Inflammatory macrophage (primary cell): ENCODE measurements at places on chromosomes 6 and 20.

DNA sequence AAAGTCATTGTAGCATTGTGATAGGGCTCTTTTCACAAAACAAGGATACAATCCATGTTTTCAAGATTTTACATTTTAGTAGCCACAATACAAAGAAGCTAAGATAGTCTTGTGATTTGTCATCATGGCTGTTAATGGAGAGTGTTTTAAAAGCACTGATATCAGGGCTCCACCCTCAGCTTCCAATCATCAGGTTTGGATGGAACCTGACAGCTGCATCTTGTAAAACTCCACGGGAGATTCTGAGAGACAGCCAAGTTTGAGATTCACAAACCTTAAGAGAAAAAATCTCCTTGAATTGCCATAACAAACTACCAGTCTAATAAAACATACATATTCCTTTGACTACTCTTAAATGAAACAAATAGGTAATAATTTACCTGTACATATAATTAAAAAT lies 280.2 kb downstream of the ESR1 start:
- DNase-seq: no peak

DNA sequence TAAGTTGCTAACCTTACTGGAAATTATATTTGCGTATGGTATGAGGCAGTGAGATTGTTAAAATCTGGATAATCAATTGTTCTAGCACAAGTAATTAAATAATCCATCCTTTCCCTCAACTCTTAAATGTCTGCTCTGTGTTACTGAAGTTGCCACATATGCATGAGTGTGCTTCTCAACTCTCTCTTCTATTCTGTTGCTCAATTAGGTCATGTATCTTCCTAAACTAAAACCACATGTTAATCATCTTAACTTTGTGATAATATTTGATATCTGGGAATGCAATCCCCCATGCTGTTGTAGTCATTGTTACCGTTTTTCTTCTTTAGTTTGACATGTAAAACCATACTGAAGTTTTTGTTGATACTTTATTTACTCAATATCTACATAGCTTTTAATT lies 63.5 kb upstream of the STMND1 start:
- DNase-seq: no peak

DNA sequence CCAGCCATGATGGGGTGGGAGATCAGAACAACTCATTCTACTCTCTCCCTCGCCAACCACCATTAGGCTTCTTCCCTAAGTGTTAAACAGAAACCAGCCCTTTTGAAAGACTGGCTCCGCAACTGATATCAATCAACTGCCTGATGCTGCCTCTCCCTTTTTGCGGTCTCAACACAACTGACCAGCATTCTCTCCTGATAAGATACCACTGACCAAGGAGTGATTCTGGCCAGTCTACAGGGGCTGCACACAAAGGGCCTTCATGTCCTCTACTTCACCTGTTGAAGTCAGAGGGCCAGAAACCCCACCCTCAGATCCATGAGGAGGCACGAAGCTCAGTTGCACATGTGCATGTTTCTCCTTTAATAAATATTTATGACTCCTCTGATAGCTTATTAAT lies 145.1 kb downstream of the CD24 start:
- no peak for DNase-seq

DNA sequence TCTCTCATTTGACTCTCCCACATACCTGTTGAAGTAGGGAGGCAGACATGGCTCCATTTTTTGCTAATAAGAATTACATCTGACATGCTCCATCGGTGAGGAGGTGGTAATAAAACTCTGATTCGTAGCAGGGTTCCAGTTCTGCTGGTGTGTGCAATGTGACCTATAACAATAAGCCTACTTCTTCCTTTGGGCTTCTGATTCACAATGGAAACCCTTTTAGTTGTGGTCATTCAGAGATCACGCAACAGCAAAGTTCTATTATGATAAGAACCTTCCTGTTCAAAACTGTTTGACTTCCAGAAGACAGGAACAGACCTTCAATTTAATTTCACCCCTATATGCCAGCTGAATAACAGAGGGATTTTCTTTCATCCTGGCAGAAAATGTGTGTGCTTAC lies 31.4 kb upstream of the GSTA4 start:
- DNase-seq: no peak

- no peak for DNase-seq
Measured at GRCh38 chr6:124823240-124824111, 138.8 kb upstream of the RNF217 start.

GRCh38 chr6:7528565-7528964 lies 12.9 kb upstream of the DSP start:
- DNase-seq: no peak

DNA sequence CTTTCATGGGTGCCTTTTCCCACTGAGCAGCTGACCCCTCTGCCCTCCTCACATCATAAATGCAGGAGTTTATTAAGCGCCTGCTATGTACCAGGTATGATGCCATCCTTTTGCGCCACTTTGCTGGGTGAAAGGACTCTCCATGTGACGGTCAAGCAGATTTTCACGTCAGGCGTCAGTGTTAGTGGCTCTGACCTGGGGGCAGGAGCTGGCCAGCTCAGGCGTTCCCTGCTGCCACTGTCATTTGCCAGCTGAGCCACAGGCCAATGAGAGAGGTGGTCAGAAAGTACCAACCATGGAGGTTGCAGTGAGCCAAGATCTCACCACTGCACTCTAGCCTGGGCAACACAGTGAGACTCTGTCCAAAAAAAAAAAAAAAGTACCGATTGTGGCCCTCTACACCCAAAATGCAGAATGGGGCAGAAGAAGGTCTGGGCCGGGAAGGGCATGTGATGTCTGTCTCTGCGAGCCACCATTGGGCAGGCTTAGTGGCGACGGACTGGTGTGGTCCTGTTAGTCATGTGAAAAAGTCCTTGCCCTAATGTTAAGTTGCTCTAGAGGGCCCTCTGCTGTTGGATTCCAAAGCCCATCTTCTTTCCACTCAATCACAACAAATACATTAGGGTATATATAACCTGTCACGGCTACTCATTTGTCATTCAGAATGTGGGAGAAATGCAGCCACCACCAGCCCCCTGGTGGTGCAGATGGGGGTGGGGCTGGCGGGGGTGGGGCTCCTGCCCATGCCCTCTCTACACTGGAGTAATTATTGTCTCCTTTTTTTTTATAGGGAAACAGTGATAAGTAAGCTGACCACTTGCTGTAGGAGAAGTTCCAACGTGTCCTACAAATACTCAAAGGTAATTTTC lies 18.4 kb upstream of the SLC22A1 start:
- DNase-seq: peak; percentile 28

DNA sequence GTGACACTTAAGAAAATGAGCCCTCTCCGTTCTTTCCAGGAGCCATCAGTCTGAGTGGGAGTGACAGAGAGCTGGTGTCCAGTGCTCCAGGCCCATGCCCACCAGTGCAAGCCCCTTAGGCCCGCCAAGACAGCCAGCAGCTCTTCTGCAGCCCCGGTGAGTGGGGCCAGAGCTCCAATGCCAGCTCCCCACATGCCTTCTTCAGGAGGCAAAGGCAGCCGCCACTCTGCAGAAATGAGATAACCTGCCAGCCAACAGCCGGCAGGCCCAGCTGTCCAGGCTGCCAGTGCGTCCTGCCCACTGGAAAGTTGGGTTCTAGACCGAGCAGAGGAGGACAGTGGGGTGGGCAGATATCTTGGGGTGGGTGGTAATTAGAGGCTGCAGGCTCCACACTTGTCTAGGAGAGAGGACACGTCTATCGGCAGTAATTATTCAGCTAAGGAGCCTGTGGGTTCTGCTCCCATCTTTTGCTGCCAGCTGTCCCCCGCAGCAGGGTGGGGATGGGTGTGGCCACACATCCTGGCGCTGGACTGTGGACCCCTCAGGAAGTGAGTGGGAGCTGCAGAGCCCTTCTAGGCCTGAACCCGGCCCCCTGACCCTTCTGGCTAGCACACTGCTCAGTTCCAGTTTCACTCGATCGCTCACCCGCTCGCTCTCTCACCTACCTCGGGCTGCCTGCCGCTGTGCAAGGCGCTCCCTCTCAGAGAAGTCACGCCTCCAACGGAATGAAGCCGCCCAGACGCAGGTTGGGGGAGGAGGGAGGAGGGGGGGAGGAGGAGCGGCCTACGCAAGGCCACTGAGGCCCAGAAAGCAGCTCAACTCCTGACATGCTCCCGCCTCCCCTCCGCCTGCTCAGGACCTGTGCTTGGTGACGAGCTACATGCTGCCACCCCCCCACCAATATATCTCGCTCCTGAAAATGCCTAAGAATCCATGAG lies 3.6 kb downstream of the GRM4 start:
- no peak for DNase-seq

DNA sequence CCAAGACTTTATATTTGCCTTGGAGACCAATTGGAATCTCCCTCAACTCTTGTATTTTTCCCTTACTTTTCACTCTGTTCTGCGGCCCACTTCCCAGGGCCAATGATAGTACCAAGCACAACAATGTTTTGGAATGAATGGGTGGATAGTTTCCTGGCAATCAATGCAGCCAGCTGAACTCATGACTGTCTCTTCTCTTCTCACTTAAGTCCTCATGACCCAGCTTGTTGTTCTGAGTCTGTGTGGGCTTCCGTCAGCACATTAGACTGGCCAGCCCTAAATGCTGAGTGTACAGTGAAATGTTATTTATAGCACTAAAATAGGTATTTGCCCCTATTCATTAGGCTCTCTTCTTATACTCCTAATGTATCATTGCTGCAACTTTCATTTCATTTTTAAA lies 5.6 kb upstream of the MBOAT1 start:
- peak; percentile 49 for DNase-seq

DNA sequence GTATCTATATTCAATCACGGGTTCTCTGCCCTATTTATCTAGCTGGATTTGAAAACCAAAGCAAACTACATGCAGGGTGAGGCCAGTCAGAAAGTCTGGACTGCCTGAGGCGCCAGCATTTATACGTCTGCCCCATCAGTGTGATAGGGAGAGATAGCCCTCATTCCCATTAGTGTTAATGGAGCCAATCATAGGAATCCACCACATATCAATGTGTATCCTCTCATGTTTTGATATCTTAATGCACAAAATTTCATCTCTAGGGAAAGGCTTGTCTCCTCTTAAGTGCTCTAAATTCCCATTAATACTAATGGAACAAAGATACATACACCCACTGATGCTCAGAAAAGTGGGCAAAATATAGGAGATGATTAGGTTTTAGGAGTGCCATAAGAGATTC lies 376.2 kb downstream of the BTBD3 start:
- DNase-seq: no peak

DNA sequence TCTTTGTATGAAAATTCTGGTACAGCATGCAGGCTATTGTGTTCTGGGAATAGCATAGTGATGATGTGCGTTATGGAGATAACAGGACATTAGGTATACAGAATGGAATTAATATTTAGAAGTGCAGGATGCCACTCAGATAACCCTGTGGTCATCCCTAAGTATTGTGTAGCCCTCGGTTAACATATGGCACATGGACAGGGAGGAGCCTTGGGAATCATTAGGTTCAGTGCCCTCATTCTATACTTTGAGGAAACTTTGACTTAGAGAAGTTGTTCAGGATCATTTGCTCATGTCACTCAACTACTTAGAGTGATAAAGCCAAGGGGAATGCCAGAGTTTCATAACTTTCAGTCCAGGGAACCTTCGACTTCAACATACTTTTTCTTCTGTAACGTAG lies 185.9 kb downstream of the UST start:
- DNase-seq: no peak

DNA sequence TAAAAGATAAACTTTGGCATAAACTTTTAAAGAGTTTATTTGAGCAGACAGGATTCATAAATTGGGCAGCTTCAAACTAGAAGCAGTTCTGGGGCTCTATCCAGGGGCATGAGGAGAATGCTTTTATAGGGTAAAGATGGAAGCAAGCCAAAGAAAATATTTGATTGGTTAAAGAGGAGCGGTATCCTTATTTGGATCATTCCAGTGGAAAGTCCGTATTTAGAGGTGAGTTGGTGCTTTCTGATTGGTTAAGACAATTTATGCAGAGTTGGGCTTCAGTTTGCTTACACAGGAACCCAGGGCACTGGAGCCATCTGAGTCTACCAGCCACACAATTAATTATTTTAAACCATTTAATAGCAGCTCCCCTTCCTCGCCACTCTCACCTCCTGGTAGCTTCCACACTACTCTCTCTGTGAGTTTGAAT lies 37.9 kb upstream of the RNF217 start:
- DNase-seq: no peak

DNA sequence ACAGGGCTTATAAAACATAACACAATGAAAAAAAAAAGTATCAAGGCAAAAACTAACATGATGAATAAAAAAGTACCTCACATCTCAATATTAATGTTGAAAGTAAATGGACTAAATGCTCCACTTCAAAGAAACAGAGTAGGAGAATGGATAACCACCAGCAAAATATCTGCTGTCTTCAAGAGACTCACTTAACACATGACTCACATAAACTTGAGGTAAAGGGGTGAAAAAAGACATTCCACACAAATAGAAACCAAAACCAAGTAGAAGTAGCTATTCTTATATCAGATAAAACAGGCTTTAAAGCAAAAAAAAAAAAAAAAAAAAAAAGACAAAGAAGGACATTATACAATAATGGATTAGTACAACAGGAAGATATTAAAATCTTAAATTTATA lies 86.9 kb downstream of the TBC1D32 start:
- no peak for DNase-seq

DNA sequence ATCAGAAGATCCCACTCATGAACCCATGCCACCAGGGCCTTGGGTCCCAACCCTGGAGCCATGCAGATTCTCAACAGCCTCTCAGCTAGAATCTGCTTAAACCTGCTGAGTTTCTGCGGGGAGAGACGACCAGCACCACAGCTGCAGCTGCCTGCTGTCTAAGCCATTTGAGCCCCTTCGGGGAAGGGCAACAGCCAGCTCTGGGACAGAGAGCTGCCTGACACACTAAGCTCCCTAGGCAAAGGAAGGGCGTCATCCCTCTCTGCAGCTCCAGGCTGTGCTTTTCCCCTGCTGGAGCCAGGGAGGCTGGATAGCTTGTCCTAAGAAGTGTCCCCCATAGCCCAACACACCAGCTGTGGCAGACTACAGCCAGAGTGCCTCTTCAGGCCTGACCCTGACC lies 182.5 kb downstream of the OTOR start:
- DNase-seq: no peak

DNA sequence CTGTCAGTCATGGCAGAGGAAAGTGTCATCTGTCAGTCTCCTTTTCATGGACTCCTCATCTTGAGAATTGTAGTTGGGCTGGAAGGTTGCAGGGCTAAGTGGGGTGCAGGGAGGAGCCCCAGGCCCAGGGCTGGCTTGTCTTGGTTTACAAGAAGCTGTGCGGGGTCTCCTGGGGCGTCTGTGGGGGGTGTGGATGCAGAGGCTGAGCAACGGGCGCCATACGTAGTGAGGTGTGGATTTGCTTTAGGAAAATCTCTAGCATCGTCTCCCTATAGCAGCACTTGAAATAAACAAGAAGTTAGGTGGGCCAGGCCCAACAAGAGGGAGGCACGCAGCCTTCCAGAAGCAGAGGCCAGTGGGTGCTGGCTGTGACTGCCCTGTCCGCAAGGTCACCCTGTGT lies 1.8 kb upstream of the SLC17A9 start:
- DNase-seq: no peak

DNA sequence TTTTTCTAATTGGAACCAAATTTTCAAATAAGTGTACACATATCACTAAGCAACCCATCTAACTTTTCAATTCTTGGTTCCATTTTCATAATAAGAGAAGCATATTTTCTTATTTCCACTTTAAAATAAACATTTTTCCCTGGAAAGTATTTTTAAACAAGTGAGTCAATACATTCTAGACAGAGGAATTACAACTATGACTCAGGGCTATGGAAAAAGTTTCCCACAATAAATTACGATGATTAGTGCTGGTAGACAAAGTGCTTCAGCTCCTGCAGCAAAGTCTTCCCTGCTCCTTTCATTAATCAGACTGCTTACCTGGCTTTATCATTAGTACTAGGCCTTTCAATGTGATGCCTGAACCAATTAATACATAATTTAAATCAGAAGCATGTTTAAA lies 322.5 kb downstream of the HACE1 start:
- no peak for DNase-seq

GRCh38 chr6:20092071-20092566 lies 120.2 kb downstream of the MBOAT1 start:
- peak; percentile 56 for DNase-seq
